ENCODE measurements at places on chromosomes 13 and 19.
A peak's percentile ranks its signal among the peaks of the same experiment; 100 is the strongest.

GRCh38 chr13:91058066-91058465 lies 289.4 kb upstream of the MIR17HG start:
- no peak for DNase-seq

DNA sequence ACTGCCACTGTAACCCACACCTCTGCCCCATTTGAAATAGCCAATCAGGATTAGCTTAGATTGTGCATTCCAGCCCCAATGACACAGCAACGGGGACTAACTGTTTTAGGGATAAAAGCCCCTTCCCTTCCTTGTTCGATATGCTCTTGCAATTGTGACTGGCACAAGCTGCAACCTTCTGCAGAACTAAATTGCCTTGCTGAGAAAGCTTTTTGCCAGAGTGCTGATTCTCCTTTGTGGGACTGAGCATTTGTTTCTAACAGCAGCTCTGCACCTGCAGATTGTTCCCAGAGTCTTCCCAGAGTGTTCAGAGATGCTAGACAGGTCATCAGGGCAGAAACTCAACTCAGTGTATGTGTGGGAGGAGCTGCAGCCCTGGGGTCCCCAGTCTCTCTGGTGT lies 115.8 kb downstream of the ZNF675 start:
- DNase-seq = no peak

- no peak for DNase-seq
Observed at GRCh38 chr19:2575734-2576481, 100.0 kb downstream of the GADD45B start.

GRCh38 chr13:45718992-45719391 lies 16.9 kb downstream of the CBY2 start:
- no peak for DNase-seq

- DNase-seq = peak; percentile 55
Observed at GRCh38 chr19:54517483-54517882, 14.9 kb downstream of the LAIR2 start.
